Ureter (tissue), 1 donor: ENCODE measurements at places on chromosomes 16 and 17. TPM values are rescaled to one million over a fixed set of nuclear protein-coding genes. Genes with fewer than 3 reads are reported as not detected.

- no peak for DNase-seq
These were observed 18.1 kb downstream of the PIPOX start for GRCh38 chr17:29061036-29061435.

DNA sequence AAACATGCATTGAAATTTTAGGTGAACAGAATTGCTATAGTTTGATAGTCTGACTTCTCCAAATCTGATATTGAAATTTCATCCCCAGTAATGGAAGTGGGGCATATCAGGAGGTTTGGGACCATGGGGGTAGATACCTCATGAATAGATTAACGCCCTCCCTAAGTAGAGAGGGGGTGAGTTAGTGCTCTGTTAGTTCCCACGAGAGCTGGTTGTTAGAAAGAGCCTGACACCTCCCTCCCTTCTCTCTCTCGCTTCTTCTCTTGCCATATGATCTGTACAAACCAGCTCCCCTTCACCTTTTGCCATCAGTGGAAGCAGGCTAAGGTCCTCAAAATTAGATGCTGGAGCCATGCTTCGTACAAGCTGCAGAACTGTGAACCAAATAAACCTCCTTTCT, 78.8 kb downstream of the BRIP1 start:
- DNase-seq = no peak

GRCh38 chr17:74011966-74012365, 191.5 kb upstream of the RPL38 start:
- no peak for DNase-seq

DNA sequence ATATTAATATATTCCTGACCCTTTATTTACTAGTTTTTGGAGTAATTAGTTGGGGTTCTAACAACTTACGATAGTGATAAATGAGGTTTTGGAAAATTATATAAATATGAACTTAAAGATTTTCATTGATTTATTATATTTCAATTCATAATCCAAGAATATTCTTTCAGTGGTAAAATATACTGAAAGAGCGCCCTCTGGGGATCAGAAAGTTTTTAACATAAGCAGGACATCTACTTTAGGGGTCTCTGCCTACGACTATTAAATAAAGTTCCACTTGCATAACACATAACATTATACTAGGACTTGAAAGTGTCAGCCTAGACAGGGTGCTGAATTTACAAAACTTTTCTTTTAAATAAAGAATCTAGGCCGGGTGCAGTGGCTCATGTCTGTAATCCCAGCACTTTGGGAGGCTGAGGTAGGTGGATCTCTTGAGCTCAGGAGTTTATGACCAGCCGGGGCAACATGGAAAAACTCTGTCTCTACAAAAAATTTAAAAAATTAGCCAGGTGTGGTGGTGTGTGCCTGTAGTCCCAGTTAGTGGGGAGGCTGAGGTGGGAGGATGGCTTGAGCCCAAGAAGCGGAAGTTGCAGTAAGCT, 15.6 kb downstream of the RFWD3 start:
- no peak for DNase-seq

GRCh38 chr17:80539022-80539641, 5.5 kb upstream of the RPTOR start:
- DNase-seq = no peak

GRCh38 chr17:53142890-53143289, 679.8 kb upstream of the KIF2B start:
- no peak for DNase-seq

- DNase-seq = no peak
These were observed 8.3 kb upstream of the CDRT15 start for GRCh38 chr17:14245002-14245401.

DNA sequence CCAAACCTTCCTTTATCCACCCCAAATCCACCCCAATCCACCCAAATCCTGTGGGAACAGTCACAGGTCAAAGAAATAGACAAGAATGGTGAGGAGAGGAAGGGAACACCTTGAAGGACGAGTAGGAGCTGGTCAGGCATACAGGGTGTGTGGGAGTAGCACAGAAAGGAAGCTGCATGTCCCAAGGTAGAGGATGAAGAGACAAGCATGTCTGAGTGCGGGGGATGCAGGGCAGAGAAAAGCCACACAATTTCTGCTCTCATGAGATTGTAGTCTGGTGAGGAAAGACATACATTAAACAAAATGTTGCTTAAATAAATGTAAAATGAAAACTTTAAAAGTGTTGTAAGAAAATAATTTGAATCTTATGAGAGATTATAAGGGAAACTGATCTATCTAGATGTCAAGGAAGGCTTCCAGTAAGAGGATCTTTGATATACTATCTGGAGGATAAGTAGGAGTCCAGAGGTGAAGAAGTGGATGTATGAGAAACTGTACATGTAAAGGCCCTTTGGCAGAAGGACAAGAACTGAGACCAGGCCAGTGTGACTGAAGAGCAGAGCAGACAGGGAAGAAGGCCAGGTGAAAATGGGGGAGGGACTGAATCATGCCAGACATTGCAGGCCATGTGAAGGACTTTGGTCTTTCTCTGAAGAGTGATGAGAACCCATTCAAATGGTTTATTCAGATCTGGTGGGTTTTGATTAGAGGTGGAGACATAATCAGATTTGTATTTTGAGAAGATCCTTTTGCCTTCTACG, 18.6 kb downstream of the TMEM98 start:
- no peak for DNase-seq

DNA sequence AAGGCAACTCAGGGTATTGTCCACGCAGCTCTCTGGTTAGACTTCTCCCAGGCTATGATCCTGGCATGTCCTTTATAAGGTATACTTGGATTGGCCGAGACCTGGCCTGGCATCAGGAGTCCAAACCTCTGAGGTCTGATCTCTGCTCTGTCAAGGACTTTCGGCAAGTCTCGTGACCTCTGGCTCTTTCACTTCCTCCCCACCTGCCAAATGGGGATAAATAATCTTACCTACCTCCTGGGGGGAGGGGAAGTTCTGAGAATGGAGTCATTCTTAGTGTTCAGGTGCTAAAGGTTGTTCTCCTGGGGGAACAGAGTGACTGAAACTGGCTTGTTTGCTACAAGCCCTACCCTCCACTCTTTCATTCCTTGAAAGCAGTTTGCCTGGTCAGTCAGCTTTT, 7.6 kb downstream of the ATXN1L start:
- DNase-seq = no peak

- DNase-seq = no peak
These were observed 27.0 kb upstream of the ANKRD40CL start for GRCh38 chr17:50794361-50794760.

DNA sequence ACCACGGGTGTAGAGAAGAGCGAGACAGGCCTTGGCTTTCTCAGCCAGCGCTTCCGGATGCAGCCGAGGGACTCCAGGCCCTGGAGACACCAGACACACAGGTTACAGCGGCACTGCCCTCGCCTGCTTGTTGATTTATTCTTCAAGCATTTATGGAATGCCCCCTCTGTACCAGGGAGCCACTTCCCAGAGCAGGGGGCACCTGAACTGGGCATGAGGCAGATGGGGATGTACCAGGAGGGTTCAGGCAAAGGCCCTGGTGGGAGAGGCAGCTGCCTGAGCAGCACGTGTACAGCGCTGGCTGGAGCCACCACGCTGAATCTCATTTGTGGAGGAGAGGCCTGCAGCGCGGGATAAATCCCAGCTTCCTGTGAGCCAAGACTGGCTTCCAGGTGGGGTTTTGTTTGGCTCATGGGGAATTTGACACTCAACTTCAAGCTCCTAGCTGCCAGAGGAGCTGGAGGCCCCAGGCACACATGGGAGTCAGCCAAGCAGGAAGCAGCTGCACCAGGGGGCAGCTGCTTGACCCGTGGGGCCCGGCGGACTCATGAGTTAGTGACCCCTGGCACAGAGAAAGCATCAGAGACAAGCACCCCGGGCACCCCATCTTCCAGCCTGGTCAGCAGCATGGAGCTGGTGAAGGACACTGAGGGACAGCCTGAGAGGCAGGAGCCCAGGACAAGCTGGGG, 59.7 kb downstream of the IL21R start:
- no peak for DNase-seq

- DNase-seq = no peak
These were observed 16.0 kb downstream of the HOXB4 start for GRCh38 chr17:48561884-48562810.

DNA sequence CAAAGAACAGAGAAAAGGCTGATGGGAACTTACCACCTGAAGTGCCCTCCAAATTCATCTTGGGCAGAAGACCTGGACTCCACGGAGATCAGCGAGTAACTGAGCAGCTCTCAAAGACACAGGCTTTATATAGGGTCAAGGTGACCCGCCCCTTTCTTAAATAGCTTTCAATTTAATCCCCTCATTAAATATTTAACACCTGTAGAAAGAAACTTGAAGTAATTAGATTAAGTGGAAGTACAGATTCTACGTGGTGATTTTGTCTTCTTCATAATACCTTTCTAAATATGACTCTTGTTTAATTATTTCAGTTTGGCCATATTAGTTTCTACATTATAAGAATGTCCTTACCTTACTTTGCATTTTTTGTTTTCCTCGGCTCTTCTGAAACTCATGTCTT, at the start of gene DUXB:
TSS of gene DUXB (minus strand) at position 101 of the 400 bp plus-strand sequence. CDS start at position 58, 43 bp downstream.
- no peak for DNase-seq

- DNase-seq = no peak
These were observed 120.3 kb upstream of the ADAMTS18 start for GRCh38 chr16:77555126-77555525.

DNA sequence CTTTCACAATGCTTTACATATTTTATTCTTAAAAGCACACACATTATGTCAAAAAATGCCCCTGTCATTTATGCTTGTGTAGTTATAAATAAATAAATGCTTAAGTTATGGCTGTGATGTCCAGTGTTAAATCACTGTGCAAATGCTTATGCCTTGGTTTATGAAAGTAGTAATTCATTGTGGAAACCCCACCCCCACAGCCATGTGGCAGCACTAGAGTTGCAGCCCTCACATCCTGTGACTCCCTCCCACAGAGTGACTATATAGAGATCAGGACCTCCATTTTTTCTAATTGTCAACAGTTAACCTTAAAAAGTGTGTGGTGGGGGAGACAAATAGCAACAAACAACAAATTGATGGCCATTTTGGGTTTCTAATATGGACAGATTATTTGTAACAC, 2.4 kb downstream of the SKAP1 start:
- no peak for DNase-seq

- DNase-seq = no peak
These were observed 53.8 kb downstream of the ZNRF1 start for GRCh38 chr16:75052481-75053202.

- DNase-seq = no peak
These were observed 38.2 kb downstream of the USP32 start for GRCh38 chr17:60353773-60354172.

DNA sequence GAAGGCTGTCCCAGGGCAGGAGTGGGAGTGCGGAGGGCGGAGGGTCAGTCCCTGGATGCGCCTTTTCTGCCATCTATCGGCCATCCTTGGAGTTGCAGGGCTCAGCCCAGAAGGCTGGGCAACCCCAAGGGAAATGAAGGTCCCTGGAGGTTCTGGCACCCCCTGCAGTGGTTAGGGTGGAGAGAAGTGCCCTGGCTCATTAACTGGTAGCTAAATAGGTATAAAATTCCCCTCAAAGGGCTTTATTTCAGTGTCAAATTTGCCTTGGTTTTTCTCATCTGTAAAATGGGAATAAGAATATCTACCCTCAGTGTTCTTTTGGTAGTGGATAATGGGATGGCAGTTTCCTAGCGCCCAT, 22.4 kb downstream of the C17orf75 start:
- peak; percentile 77 for DNase-seq

DNA sequence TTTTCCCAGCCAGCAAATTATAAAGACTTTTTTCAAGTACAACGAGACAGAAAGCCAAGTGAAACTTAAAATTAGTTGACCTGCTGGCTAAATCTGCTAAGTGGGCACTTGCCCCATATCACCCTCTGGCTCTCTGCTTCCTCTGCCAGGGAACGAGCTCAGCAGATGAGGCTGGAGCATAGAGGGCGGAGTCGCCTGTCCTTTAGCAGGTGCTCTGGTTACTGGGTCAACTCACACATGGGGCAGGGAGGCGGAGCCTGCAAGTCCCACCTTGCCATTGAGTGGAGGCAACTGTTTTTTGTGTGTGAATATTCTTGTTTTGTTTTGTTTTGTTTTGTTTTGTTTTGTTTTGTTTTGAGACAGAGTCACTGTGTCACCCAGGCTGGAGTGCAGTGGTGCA, 62.5 kb downstream of the EMP2 start:
- no peak for DNase-seq

Gene CTRL
- total RNA-seq = 2.1 TPM

Gene KRT17
- total RNA-seq = 223 TPM

Gene LGALS9B
- not detected for total RNA-seq

Gene MAP3K14
- 18.7 TPM for total RNA-seq

Gene ZFHX3
- total RNA-seq = 60.8 TPM

Gene SLC16A13
- total RNA-seq = 6.7 TPM

Gene NPB
- total RNA-seq = 0.29 TPM

Gene CDH3
- 17.4 TPM for total RNA-seq

Gene CD68
- total RNA-seq = 61.0 TPM

Gene BEAN1
- total RNA-seq = 1.6 TPM
